ENCODE measurements at places on chromosomes 4 and X. TPM values are rescaled to one million over a fixed set of nuclear protein-coding genes. Genes with fewer than 3 reads are reported as not detected.

- no peak for DNase-seq
These were observed 51.2 kb downstream of the TBC1D14 start for GRCh38 chr4:6960628-6961412.

- no peak for DNase-seq
These were observed 1.3 kb upstream of the PDHA1 start for GRCh38 chrX:19342331-19342906.

GRCh38 chr4:142126890-142127497 lies 490.6 kb downstream of the IL15 start:
- peak; percentile 60 for DNase-seq

Gene CCDC149
- polyA plus RNA-seq = 20.0 TPM

Gene RXFP1
- polyA plus RNA-seq = 0.33 TPM

Gene MPP1
- polyA plus RNA-seq = 28.4 TPM
